T-helper 2 cell (primary cell): ENCODE measurements at places on chromosomes 6 and 20.

DNA sequence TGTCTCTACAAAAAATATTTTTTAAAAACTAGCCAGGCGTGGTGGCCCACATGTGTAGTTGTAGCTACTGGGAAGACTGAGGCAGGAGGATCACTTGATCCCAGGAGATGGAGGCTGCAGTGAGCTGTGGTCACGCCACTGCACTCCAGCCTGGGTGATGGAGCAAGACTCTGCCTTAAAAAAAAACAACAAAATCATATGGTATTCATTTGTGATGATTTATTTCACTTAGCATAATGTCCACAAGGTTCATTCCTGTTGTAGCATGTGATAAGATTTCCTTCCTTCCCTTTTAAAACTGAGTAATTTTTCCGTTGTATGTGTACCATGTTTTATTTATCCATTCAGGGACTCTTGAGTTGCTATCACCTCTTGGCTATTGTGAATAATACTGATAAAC lies 26.2 kb downstream of the TMEM170B start:
- no peak for DNase-seq

GRCh38 chr20:19802492-19803158 lies 44.6 kb downstream of the RIN2 start:
- DNase-seq: no peak

GRCh38 chr6:70551566-70551965 lies 15.2 kb upstream of the SDHAF4 start:
- no peak for DNase-seq

- DNase-seq: no peak
Measured at GRCh38 chr6:93036835-93037234, 382.5 kb downstream of the EPHA7 start.

- no peak for DNase-seq
Measured at GRCh38 chr20:33275871-33276270, 7.1 kb upstream of the BPIFB1 start.

DNA sequence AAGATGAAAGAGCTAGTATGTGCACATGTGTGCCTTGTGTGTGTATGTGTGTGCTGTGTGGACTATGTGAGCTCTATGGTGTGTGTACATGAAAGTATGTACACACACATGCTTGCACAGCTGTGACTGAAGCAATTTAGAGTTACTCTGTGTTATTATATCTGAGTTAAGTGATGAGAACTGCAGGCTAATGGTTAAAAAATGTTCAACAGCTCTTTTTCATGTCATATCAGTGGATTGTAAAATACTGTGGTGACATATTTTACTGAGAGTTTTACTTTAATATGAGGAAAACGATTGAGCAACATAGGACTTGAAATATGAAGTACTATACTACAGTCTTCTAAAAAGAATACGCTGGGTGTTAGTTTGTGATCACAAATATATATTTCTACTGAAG lies 195.7 kb upstream of the KCNK16 start:
- DNase-seq: no peak

DNA sequence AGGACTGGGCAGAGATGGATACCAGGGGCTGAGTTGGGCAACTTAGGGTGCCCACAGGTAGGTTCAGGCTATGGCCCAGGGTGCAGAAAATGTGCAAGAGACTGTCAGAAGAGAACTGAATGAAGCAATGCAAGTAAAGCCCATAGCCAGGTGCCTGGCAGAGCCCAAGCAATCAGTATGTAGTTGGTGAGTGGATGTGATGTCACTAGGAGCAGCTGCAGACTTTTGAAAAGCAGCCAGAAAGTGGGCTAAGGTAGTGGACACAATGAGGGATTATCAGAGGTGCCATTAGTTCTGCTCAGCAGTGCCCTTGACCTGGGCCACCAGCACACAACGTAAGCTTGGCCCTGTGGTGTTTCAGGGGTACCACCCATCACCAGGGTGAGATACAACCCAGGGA lies 135.3 kb downstream of the SOBP start:
- no peak for DNase-seq

GRCh38 chr6:2127484-2127911 lies 117.9 kb downstream of the GMDS start:
- DNase-seq: no peak

DNA sequence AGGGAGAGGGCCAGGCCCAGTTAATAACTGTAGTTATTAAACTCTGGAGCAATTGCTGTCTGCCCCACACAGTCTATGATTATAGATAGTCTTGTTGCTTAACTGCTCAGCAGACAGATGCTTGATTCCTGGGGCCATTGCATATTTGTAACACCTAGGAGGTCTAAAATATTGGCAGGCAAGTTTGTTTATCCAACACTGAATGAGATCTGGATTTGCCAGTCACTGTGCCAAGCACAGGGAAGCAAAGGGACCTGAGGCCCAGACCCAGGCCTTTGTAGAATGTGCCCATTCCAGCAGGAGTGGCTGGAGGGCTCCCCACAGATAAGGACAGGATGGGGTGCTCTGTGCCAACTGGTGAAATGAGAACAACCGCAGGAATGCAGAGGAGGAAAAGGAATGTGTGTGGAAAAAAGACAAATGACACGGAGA lies 17.6 kb upstream of the ENTPD6 start:
- DNase-seq: no peak

DNA sequence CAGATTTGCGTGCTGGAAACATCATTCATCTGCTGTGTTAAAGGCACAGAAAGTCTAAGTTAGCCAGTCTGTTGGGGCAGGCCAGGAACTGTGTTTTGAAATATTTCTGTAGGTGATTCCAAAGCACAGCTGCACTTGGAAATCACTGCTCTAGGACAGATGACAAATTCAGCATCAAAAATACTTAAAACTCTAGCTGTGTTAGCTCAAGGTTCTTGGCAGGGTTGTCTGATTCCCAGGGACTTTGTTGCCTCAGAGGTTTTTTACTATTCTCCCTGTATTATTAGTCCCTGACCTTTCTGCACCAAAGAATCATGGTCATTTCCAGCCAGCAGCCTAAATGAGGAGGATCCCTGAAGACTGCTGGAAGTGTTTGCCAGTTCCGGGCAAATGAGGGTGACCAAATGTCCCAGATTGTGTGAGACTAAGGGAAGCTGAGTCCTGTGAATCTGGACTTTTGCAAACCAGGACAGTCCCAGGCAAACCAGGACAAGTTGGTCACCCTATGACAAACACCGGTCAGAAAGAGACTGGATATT lies 84.3 kb upstream of the TMEM30A start:
- DNase-seq: no peak

GRCh38 chr6:82589509-82590206 lies 226.0 kb downstream of the TPBG start:
- peak; percentile 1 for DNase-seq

DNA sequence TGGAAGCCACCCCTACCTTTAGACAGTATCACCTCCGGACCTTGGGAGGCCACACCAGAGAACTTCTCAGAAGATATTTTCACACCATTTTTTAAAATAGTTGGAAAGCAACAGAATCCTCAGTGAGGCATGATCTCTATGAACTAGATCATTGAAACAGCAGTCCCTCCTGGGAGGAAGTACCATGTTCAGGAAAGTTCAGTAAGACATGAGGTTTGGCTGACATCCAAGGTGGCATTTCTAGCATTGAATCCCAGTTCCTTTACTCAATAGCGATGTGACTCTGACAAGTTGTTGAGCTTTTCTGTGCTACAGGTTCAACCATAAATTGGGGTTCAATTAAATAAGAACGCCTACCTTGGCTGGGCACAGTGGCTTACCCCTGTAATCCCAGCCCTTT lies 169.0 kb downstream of the TBC1D7 start:
- DNase-seq: no peak

- peak; percentile 61 for DNase-seq
Measured at GRCh38 chr6:119348748-119349360, 707 bp downstream of the MAN1A1 start.

DNA sequence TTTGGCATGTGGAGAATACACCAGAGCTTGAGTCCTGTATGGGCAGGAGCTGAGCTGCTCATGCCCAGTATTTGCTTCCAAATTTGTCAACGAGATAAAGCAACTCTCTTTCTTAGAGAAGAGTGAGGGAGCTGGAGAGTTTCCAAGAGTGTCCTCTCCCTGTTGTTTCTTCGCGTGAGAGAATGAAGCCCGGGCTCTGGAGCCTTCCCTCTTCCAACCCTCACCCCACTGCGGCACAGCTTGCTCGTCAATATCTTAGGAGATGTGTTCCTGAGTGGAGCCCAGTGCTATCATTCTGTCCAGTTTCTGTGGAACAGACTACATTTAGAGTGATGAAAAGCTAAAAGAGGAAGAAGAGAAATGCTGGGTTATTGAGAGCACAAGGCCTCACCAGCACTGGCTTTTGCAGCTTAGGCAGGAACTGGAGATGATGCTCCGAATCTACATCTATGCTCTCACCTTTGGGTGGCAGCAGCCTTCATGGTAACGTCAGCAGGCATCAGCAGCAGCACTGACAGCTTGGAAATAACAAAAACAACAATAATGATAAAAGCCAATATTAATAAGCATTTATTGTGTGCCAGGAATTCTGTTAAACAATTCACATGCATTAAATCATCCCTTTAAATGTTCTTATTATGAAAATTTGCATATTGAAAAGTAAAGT lies 66.5 kb upstream of the TFB1M start:
- DNase-seq: peak; percentile 3

DNA sequence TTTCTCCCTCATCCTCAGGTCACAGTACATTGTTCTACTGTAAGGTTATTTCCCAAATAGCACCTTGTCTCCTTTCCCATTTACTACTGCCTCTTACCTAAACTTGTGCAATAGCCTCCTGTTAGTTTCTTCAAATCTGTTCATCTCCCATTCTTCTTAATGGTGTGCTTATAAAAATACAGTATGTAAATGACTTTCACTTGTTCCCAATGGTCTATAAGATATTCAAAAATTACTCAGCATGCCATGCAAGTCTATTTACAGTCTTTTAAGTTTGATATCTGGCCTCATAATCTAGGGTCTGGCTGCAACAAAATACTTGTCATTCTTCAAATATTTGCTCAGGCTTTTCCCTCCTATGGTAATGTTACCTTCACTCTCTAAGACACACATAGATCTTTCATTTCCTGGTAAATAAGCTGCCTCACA lies 31.5 kb upstream of the RHAG start:
- no peak for DNase-seq

- no peak for DNase-seq
Measured at GRCh38 chr6:157961832-157962575, 19.7 kb upstream of the SYNJ2 start.

DNA sequence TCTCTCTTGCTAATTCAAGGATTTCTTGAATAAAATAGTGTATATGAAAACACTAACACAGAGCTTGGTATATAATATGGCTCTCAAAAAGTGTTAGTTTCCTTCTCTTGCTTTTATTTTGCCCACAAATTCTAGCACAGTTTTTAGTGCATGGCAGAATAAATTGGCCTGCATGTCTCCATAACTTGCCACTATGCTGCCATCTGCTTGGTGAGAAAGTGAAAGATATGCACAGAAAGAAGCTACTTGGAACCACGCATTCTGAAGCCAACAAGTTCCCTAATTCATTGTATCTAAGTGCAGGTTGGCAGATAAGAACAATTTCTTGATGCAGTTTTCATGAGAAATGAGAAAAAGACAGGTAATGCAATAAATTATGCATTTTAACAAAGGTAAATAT lies 101.2 kb downstream of the EPHA7 start:
- no peak for DNase-seq

- DNase-seq: no peak
Measured at GRCh38 chr6:85343428-85343827, 106.5 kb upstream of the NT5E start.

- no peak for DNase-seq
Measured at GRCh38 chr6:162706232-162706631, 21.3 kb downstream of the PRKN start.

GRCh38 chr6:44630125-44631028 lies 242.9 kb downstream of the CDC5L start:
- DNase-seq: peak; percentile 50

DNA sequence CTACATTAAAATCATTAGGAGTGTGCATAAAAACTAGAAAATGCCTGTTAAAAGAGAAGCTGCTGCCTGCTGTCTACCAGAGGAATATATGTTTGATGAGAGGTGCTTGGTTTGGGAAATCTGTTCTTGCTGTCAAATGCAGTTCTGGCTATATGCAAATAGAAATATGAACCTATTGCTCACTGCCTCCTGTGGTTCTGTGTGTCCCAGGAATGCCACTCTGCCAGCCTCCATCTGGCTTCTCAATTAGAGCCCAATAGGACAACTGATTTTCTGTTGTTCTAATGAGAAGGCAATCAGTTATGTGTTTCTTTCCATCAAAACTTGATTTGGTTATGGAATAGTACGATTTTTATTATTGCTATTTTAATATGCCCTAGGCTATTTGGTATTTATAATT lies 759.7 kb downstream of the HDGFL1 start:
- DNase-seq: no peak

GRCh38 chr6:110886555-110887167 lies 12.1 kb downstream of the AMD1 start:
- no peak for DNase-seq

DNA sequence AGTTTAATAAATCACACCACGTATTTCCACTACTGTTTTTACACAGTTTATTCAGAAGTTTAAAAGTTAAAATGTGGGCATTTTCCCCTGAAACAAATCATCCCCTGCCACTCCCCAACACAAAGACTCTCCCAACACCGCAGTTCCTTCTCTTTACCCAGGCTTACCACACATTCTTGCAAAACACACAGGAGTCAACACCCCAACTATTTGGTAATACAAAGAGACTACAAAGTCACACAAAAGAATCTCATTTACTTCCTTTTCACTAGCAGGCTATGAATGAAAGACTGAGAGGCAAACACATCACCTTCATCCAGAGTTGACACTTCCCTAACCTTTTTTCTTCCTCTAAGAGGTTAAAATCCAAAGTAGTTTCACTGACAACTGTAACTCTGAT lies 51.1 kb downstream of the KCTD20 start:
- DNase-seq: no peak

DNA sequence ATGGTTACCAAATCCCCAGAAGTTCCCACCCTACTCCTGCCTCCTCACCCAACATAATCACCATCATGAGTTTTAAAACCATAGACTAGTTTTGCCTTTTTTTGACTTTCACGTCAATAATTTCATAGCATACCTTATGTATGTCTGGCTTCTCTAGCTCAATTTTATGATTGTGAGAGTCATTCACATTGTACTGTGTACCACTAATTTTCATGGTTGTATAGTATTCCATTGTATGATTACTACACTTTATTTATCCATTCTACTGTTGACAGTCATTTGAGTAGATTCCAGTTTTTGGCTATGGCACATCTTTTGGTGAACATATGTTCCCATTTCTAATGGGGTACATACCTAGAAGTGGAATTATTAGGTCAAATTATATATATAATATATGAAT lies 195.3 kb upstream of the TCF21 start:
- DNase-seq: no peak

- peak; percentile 44 for DNase-seq
Measured at GRCh38 chr6:3915076-3915791, 66.1 kb downstream of the FAM50B start.
